ENCODE measurements at places on chromosomes 6 and 20.

DNA sequence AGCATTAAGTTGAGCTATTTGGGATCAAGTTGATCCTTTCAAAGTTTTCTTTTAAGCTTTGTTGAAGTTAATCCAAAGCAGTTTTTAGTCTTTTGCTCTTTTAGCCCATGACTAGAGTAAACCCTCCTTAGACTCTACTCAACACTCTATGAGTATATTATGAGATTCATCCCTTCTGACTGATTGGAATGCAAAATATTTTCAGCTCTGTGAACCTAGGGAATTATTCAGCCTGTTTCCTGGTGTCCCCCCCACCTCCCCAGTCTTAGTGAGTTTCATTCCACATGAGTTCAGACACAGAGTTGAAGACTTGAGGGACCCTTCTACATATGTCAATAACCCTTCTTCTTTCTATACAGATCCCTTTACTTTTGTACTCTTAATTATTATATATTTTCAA is 413.7 kb downstream of the RFPL4B start:
- DNase-seq, result no peak

- DNase-seq, result no peak
Measured at GRCh38 chr20:51447765-51448148, 94.8 kb downstream of the NFATC2 start.

DNA sequence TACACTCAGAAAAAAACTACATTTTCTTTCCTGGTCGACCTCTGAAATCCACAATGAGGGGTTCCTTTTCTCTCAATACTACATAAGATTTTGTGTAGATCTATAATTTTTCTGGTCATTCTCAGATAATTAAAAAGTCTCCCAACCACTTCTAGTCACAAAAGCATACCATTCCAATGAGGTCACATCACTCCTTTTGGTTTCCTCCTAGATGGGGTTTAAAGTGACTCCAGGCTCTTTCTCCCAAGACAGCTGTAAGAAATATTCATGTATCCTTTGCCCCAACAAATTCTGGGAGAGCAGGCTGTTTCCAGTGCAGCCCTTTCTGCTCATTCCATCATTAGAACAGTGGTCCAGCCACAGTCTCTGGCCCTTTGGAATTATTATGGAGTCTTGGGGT is 43.1 kb upstream of the BEND6 start:
- DNase-seq, result no peak

- no peak for DNase-seq
Measured at GRCh38 chr20:47724910-47725247, 60.4 kb downstream of the SULF2 start.

GRCh38 chr6:32889533-32889932 is 35.5 kb downstream of the PSMB9 start:
- DNase-seq, result no peak

- DNase-seq, result no peak
Measured at GRCh38 chr6:35093783-35094182, 47.4 kb downstream of the TCP11 start.

GRCh38 chr6:125273965-125274364 is 27.8 kb downstream of the HDDC2 start:
- no peak for DNase-seq

GRCh38 chr6:137092018-137092417 is 47.3 kb upstream of the IL20RA start:
- DNase-seq, result no peak

GRCh38 chr6:99608059-99608885 is 1.6 kb downstream of the PRDM13 start:
- no peak for DNase-seq

- no peak for DNase-seq
Measured at GRCh38 chr20:58621906-58622548, 29.1 kb upstream of the STX16 start.

GRCh38 chr6:16991981-16992629 is 109.7 kb upstream of the STMND1 start:
- no peak for DNase-seq

- no peak for DNase-seq
Measured at GRCh38 chr20:62736026-62736406, 27.4 kb downstream of the NTSR1 start.

- DNase-seq, result peak; percentile 6
Measured at GRCh38 chr6:63571361-63572043, 778 bp upstream of the LOC128125822 start.

GRCh38 chr6:106637717-106638341 is 8.5 kb downstream of the QRSL1 start:
- DNase-seq, result no peak

DNA sequence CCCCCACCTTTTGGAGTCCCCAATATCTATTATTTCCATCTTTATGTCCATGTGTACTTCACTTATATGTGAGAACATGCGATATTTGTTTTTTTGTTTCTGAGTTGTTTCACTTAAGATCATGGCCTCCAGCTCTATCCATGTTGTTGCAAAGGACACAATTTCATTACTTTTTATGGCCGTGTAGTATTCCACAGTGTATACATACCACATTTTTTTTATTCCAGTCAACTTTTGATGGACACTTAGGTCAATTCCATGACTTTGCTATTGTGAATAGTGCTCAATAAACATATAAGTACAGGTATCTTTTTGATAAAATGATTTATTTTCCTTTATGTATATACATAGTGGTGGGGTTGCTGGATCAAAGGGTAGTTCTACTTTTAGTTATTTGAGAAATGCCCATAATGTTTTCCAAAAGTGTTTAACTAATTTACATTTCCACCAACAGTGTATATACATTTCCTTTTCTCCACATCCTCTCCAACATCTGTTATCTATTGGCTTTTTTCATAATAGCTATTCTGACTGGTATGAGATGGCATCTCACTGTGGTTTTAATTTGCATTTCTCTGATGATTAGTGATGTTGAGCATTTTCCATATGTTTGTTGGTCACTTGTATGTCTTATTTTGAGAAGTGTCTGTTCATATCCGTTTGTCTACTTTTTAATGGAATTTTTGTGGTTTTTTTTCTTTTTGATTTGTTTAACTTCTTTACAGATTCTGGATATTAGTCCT is 34.0 kb upstream of the COL10A1 start:
- no peak for DNase-seq

DNA sequence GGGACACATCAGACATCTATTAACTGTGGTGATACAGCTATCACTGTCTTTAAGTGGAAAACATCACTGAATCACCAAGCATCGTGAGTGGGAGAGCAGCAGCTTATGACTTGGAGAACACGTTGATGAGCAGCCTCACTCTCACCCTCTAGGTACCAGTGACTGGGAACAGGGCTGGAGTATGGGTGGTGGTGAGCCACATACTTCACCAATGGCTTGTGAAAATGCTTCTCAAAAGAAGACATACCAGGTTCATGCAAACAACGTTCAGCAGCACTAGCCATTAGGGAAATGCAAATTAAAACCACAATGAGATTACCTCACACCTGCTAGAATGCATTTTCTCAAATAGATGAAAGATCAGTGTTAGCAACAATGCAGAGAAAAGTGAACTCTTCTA is 25.3 kb downstream of the SNX5 start:
- no peak for DNase-seq

Measured in activated CD8-positive, alpha-beta memory T cell treated with anti-CD3 and anti-CD28 coated beads for 1 hour (primary cell).